CD4-positive, alpha-beta memory T cell (primary cell): ENCODE measurements at places on chromosomes 12 and 14. TPM values are rescaled to one million over a fixed set of nuclear protein-coding genes. Genes with fewer than 3 reads are reported as not detected.

The TARBP2 gene
- 26.9 TPM for total RNA-seq

DNA sequence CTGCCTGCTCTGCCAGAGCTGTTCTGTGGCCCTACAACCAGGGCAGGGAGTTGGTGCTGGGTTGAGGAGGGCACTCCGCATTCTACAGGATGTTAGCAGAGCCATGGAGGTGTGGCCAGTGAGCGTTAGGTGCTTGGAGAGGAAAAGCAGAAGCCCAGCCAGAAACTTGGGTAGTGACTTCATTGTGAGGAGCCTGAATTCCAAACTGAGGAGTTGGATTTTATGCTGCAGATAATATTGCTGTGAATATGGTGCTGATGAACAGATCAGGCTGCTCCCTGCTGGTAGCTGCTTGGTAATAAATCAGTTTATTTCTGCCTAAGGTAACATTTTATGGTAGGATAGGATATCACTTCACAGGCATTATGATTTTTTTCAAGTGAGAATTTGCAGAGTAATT is 7.1 kb upstream of the CCDC175 start:
- peaks cover 14% of the 10 kb centered on the region for H3K4me1 ChIP-seq
- no peak overlapping the region for H3K27ac ChIP-seq
- H3K27me3 ChIP-seq: no peaks in the 10 kb centered on the region
- no peaks in the 10 kb centered on the region for H3K36me3 ChIP-seq
- no peak for DNase-seq

- H3K4me1 ChIP-seq: peaks cover 14% of the 10 kb centered on the region
- no peak overlapping the region for H3K4me3 ChIP-seq
- H3K27ac ChIP-seq: no peak overlapping the region
- no peaks in the 10 kb centered on the region for H3K36me3 ChIP-seq
- H3K27me3 ChIP-seq: no peaks in the 10 kb centered on the region
These were observed 454.4 kb downstream of the VRK1 start for GRCh38 chr14:97251491-97252155.

DNA sequence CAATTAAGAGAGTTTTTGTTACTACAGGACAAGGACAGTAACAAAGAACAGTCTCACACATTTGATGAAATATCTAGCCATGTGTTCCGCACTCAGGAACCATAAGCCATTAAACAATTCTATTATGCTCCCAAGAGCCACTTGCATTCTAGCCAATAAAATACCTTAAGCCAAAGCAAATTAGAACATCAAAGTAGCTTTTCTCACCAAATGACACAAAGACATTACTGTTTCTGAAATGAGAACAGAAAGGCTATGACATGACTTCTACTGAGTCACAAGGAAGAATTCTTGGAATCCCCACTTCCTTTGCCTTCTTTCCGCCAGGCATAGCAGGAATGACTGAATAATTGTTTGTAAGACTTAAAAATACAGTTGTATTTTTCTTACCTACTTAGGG is 445.8 kb downstream of the ATP23 start:
- no peak for DNase-seq
- no peaks in the 10 kb centered on the region for H3K4me1 ChIP-seq
- peaks cover 4% of the 10 kb centered on the region for H3K27me3 ChIP-seq
- no peak overlapping the region for H3K27ac ChIP-seq
- H3K4me3 ChIP-seq: no peak overlapping the region

DNA sequence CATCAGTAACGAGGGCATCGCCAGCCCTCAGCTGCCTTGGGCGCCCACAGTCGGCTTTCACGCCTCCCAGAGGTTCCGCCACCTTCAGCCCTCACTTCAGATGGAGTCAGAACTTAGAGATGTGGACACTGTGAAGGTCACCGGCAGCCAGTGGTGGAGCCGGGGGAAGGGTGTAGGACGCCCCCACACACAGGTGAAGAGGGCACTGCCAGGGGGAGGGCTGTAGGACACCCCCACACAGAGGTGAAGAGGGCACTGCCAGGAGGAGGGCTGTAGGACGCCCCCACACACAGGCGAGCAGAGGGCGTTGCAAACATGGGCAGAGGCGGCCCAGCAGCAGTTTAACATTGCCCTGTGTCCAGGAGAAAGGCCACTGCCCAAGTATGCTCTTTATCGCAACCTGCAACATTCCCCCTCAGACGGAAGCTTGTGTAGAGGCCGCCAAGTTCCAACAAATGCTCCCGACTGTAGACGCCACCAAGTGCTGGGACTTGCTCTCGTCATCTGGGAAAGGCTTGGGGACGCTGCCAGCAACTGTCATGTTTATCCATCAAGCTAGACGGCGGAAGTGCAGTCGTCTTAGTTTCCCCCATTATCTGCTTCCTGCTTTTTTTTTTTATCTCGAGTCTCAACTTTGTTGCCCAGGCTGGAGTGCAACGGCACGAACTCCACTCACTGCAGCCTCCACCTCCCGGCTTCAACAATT is 4.9 kb upstream of the ANKLE2 start:
- no peak for DNase-seq
- H3K27me3 ChIP-seq: no peaks in the 10 kb centered on the region
- H3K4me1 ChIP-seq: peaks cover 19% of the 10 kb centered on the region
- H3K36me3 ChIP-seq: no peaks in the 10 kb centered on the region
- no peak overlapping the region for H3K27ac ChIP-seq

The ADAM21 gene
- not detected for total RNA-seq

GRCh38 chr14:24790196-24790595 is 156.2 kb upstream of the GZMB start:
- no peak for DNase-seq
- no peaks in the 10 kb centered on the region for H3K36me3 ChIP-seq
- no peaks in the 10 kb centered on the region for H3K27me3 ChIP-seq
- H3K27ac ChIP-seq: no peak overlapping the region
- H3K4me1 ChIP-seq: no peaks in the 10 kb centered on the region

DNA sequence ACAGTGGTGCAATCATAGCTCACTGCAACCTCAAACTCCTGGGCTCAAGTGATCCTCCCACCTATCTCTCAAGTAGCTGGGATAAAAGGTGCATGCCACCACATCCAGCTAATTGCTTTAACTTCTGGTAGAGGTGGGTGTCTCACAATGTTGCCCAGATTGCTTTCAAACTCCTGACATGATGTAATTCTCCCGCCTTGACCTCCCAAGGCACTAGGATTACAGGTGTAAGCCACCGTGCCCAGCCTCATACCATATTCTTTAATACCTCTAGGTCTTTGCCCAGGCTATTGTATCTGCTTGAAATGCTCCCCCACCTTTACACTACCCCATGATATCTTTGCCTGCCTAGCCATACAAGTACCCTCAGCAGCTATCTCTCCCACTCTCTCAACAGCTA is 11.3 kb downstream of the R3HDM2 start:
- no peak overlapping the region for H3K4me3 ChIP-seq
- peaks cover 16% of the 10 kb centered on the region for H3K4me1 ChIP-seq
- H3K36me3 ChIP-seq: no peaks in the 10 kb centered on the region
- no peaks in the 10 kb centered on the region for H3K27me3 ChIP-seq
- no peak overlapping the region for H3K27ac ChIP-seq

DNA sequence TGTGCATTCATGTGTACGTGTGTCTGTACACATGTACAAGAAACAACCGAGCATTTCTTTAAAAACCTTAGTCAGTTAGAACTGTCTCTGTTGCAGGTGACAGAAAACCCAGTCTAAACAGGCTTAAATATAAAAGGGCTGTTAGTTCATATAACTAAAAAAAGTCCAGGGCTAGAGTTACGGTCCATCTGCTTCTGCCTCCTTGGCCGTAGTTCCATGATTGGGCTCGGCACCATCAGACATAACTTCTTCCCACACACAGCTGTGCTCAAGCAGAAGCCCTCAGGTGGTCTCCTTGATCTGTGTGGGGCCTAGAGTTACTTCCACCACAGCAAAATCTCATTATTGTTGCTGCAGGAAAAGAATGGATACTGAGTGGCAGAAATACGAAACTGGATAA is 34.6 kb downstream of the CKB start:
- no peak overlapping the region for H3K4me3 ChIP-seq
- no peak for DNase-seq
- no peaks in the 10 kb centered on the region for H3K27me3 ChIP-seq
- no peaks in the 10 kb centered on the region for H3K4me1 ChIP-seq
- H3K27ac ChIP-seq: no peak overlapping the region

The DACT1 gene
- total RNA-seq: 1.4 TPM

GRCh38 chr12:120199595-120200306 is 1.2 kb downstream of the RPLP0 start:
- peak overlapping the region; percentile 84 for H3K27ac ChIP-seq
- H3K27me3 ChIP-seq: no peaks in the 10 kb centered on the region
- H3K36me3 ChIP-seq: peaks cover 32% of the 10 kb centered on the region
- H3K4me1 ChIP-seq: peaks cover 47% of the 10 kb centered on the region
- peak; percentile 59 for DNase-seq

DNA sequence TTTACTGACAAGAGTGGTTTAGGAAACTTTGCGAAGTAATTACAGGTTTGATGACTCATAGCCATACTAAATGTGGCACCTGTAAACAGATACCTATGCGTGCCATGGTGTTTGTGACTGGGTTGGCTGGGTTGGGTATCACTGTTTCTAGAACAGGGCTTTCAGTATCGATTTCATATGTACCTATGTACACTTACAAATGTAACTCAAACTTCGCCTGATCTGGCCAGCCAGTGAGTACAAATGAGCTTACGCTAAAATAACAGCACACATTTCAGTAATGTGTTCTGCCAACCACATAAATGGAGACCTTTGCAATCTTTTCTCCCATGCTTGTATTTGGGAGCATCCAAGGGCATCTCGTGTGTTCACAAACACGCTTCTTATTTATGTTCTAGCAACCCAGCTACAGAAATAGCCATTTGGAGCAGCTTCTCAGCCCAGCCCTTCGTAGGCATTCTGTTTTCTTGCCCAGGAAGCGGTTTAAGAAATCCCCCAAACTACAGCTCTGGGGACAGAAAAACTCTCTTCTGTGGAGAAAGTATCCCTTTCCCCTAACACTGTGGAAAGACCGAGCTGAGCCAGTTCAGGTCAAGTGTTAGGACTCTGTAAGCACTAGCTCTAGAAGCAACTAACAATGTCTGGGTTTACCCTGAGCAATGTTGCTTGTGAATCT is 42.3 kb upstream of the MDM1 start:
- peaks cover 39% of the 10 kb centered on the region for H3K4me1 ChIP-seq
- no peak overlapping the region for H3K4me3 ChIP-seq
- DNase-seq: peak; percentile 70
- H3K36me3 ChIP-seq: no peaks in the 10 kb centered on the region
- no peaks in the 10 kb centered on the region for H3K27me3 ChIP-seq
- H3K27ac ChIP-seq: peak overlapping the region; percentile 24

DNA sequence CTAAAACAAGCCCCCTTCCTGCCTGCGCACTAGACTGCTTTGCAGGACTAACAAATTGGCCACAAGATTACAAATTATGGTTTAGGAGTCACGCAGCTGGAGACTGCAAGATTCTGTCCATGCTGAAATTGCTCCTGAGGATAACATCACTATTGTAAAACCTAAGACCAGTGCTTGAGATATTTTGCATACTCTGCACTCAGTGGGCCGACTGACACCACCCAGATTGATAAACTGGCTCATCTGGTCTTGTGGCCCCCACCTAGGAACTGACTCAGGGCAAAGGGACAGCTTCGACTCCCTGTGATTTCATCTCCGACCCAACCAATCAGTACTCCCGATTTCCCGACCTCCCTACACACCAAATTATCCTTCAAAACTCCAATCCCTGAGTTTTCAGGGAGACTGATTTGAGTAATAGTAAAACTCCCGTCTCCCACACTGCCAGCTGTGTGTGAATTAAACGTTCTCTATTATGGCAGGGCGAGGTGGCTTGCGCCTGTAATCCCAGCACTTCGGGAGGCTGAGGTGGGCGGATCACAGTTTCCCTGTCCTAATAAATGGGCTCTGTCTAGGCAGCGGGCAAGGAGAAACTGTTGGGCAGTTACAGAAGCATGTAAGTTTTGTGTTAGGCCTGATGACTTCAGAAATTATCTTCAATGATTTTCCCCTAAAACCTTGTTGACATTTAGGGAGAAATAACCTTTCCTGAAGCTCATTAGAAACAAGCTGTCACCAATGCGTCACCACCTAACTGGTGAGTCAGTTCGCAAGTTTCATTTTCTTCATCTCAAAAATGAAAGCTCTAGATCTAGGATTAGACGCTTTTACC is 5.3 kb upstream of the UBC start:
- H3K4me1 ChIP-seq: peaks cover 76% of the 10 kb centered on the region
- H3K27ac ChIP-seq: peak overlapping the region; percentile 98
- DNase-seq: peak; percentile 80
- H3K36me3 ChIP-seq: no peaks in the 10 kb centered on the region

The KCNH3 gene
- 1.3 TPM for total RNA-seq

- H3K4me1 ChIP-seq: peaks cover 5% of the 10 kb centered on the region
- H3K27ac ChIP-seq: no peak overlapping the region
- no peaks in the 10 kb centered on the region for H3K27me3 ChIP-seq
- no peaks in the 10 kb centered on the region for H3K36me3 ChIP-seq
- DNase-seq: no peak
- no peak overlapping the region for H3K4me3 ChIP-seq
These were observed 19.2 kb upstream of the CACNA2D4 start for GRCh38 chr12:1937481-1938224.

DNA sequence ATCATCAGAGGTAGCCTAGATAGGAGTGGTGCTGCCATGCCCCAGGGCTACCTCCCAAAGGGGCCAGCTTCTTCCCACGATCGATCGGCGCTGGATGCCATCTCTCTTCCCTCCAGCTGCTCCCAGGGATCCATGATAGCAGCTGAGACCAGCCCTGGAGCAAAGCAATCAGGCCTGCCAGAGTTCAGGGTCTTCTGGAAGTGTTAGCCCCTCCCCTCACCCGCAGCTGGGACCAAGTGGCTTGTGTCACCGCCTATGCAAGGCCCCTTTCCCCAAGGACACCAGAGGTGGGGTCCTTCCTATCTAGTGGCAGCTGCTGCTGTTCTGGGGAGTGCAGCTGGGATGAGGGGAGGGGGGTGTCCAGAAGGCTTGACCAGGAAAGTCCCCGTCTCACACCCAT is 87.0 kb downstream of the IRF2BPL start:
- no peak overlapping the region for H3K4me3 ChIP-seq
- DNase-seq: no peak
- H3K27ac ChIP-seq: no peak overlapping the region

GRCh38 chr12:57616383-57617101 is 5.3 kb downstream of the ARHGEF25 start:
- no peak overlapping the region for H3K27ac ChIP-seq
- no peak overlapping the region for H3K4me3 ChIP-seq
- peaks cover 43% of the 10 kb centered on the region for H3K27me3 ChIP-seq
- H3K36me3 ChIP-seq: no peaks in the 10 kb centered on the region

DNA sequence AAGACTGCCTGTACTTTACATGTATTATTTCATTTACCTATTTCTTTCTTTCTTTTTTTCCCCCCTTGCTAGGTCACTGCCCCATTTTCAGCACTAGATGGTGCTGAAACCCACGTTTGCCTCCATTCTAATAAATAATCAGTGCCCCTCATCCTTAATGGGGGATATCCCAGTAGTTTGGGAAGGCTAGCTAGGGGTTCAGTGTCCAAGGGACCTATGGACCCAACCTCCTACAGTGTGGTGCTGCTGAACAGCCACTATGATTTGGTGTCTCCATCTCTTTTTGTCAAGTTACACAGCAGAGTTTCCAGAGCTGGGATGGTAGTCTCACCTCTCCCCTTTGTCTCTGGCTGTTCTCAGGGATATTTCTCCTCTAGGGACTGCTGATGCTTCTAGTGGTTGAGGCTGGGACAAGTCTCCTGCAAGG is 6.5 kb upstream of the HCFC2 start:
- no peak overlapping the region for H3K27ac ChIP-seq
- no peak overlapping the region for H3K4me3 ChIP-seq
- peak; percentile 23 for DNase-seq
- H3K36me3 ChIP-seq: no peaks in the 10 kb centered on the region

The SLC4A8 gene
- 0.47 TPM for total RNA-seq

The MDM2 gene
- total RNA-seq: 121 TPM

The SCNN1A gene
- 1.3 TPM for total RNA-seq
